ENCODE measurements at places on chromosomes 4 and X.

GRCh38 chrX:38036466-38036865 lies 30.1 kb downstream of the SYTL5 start:
- no peak for DNase-seq

- no peak for DNase-seq
Observed at GRCh38 chr4:7506572-7506971, 71.8 kb upstream of the PSAPL1 start.

GRCh38 chr4:2186133-2186864 lies 55.6 kb downstream of the HAUS3 start:
- peak; percentile 17 for DNase-seq

DNA sequence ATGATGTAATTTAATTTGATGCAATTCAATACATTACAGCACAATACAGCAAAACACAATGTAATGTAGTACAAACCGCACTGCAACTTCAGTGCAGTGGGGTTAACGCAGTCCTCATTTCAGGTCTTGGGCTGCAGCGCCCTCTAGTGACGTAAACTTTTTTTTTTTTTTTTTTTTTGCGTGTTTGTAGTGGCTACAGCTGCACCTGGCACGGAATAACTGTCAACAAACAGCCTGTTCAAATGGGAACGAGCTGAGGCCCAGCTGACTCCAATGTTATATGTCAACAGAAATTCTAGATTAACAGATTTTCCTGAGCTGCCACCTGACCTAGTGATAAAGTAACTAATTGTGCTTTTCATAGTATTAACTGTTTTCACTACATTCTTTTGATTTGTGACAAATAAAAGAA lies 33.5 kb upstream of the RASSF6 start:
- DNase-seq, result peak; percentile 56

- DNase-seq, result peak; percentile 87
Observed at GRCh38 chr4:120850018-120850599, 72.4 kb downstream of the PRDM5 start.

GRCh38 chr4:336099-336892 lies 1.3 kb upstream of the ZNF141 start:
- DNase-seq, result no peak

- peak; percentile 41 for DNase-seq
Observed at GRCh38 chr4:141132072-141132708, 1.1 kb downstream of the RNF150 start.

GRCh38 chr4:81565142-81565870 lies 93.6 kb upstream of the RASGEF1B start:
- DNase-seq, result no peak

DNA sequence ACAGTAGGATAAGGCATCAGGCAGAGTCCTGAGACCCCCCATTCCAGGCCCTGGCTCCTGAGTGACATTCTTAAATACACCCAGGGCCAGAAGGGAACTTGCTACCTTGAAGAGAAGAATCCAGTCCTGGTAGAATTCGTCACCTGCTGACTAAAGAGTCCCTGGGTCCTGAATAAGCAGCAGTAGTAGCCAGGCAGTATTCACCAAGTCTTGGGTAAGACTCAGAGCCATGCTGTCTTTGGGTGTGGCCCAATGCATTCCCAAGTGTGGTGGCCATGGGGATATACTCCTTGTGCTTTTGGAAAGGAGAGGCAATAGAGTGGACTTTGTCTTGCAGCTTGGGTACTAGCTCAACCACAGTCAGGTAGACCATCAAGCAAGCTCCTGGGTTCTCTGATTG lies 359.1 kb downstream of the DMD start:
- no peak for DNase-seq

DNA sequence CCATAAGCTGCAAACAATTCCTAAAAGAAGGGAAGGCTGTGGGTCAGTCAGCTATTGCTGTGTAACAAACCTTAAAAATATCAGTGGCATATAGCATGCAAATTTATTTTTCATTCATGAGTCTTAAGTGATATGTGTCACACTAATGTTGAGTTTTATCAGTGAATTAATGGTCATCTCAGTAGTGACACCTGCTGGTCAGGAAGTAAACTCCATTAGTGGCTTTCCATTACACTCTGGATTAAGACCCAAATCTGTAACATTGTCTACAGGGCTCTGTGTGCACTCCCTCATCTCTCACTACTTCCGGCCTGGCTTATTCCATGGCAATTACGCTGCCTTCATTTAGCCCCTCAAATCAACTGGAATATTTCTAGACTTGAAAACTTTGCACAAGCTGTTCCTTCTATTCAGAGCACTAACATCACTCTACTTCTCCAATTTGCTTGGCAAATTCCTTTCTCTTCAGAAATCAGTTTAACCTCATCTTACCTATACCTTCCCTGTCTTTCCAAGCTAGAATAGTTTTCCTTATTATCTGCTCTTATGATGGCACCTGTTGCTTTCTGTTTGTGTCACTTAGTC lies 217.3 kb upstream of the TAPT1 start:
- peak; percentile 59 for DNase-seq

GRCh38 chr4:56959100-56959499 lies 18.3 kb downstream of the NOA1 start:
- no peak for DNase-seq

DNA sequence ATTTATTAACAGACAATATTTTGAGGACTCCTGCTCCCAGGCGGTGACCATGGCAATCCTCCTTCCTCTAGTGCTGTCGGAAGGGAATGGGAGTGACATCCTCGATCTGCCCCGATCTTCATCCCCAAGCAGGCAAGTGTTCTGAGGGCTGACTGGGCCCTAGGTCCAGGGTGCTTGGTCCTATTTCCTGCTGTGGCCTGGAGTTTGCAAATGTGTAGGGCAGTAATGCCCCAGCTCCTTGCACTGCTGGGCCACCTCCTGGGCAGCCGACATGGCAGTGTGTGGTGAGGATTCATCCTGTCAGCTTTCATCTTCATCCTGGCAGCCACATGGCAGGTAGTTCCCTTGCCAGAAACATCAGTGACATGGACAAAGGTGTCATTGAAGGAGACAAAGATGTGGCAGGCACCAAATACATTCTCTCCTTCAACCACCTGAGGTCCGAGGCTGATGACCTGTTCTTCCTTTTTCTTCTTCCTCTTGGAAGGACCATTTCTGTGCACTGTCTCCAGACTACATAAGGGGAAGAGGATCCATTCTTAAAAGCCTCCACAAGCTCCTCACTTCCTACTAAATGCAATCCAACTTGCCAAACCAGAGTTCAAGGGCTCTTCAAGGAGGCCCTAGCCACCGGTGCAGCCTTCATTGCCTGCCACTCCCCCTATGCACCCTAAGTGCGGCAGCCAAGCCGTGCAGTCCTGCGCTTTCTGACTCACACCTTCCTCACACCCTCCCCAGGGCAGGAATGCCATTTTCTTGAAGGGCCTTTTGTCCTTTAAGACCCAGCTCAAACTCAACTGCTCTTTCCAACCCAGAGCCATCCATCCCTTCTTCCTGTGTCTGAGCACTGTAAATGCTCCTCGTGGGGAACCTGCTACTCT lies 65.7 kb downstream of the TMEM154 start:
- no peak for DNase-seq

- no peak for DNase-seq
Observed at GRCh38 chrX:40278340-40279090, 180.8 kb upstream of the BCOR start.

GRCh38 chr4:127224556-127224955 lies 408.2 kb upstream of the INTU start:
- no peak for DNase-seq

GRCh38 chr4:86927843-86928395 lies 6.9 kb upstream of the AFF1 start:
- DNase-seq, result peak; percentile 97

DNA sequence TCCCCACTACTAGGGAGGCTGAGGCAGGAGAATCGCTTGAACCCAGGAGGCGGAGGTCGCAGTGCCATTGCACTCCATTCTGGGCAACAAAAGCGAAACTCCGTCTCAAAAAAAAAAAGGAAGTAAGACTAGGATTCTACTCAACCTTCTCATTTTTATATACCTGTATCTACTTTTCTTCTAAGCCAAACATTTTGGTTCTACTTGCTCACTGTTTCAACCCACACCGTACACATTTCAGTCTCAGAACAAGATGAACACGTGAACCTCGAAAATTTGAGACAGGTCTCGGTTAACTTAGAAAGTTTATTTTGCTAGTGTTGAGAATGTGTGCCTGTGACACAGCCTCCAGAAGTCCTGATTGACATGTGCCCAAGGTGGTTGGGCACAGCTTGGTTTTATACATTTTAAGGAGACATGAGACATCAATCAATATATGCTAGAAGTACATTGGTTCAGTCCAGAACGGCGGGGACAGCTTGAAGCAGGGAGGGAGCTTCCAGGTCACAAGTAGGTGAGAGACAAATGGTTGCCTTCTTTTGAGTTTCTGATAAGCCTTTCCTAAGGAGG lies 3.7 kb downstream of the ADD1 start:
- DNase-seq, result no peak

DNA sequence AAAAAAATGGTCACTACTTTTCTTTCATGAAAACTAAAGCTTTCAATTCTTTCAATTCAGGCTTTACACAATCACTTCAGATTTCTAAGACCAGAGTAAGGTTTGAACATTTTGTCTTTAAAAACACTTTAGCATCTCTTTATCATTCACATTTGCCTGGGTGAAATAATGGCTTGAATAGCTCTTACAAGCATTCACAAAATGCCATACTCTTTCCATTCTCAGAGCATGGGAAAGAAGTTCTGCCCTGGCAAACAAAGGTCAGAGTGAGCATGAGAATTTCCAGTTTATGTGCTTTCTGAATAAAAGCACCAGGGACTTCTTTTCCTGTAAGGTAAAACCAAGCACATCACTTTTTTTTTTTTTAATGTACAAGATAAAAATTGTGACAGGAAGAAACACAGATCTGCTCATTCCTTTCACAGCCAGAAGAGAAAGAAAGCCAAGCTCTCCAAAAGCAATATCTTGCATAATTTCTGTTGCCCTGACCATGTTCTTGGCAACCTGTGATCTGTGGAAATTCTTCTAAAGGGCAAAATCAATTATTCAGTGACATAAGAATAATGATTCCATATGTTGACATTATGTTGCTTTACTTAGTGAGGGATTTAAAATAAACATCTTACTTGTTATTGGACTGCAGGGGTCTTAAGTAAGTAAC lies 64.8 kb downstream of the CD40LG start:
- DNase-seq, result no peak

GRCh38 chrX:15790769-15791290 lies 546 bp downstream of the ZRSR2 start:
- no peak for DNase-seq

DNA sequence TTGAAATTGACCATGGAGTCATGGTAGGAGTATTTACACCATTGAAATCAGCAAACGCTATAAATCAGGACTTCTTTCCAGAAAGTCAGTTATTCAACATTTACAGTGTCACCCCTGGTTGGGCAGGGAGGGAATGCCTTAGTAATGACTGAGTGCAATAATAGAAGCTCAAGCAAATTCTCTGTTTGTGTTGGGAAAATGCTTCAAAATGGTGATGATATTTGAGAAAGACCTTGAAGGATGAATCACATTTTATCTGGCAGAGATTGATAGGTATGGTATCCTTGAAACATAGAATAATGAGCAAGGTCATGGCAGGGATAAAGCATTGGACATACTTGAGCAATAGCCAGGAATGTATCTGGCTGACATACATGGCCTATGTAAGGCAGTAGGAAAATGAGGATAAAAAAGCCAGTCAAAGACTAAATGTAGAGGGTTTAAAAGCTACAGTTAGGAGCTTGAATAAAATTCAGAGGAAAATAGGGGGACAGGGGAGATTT lies 248.7 kb downstream of the FMR1NB start:
- DNase-seq, result no peak

DNA sequence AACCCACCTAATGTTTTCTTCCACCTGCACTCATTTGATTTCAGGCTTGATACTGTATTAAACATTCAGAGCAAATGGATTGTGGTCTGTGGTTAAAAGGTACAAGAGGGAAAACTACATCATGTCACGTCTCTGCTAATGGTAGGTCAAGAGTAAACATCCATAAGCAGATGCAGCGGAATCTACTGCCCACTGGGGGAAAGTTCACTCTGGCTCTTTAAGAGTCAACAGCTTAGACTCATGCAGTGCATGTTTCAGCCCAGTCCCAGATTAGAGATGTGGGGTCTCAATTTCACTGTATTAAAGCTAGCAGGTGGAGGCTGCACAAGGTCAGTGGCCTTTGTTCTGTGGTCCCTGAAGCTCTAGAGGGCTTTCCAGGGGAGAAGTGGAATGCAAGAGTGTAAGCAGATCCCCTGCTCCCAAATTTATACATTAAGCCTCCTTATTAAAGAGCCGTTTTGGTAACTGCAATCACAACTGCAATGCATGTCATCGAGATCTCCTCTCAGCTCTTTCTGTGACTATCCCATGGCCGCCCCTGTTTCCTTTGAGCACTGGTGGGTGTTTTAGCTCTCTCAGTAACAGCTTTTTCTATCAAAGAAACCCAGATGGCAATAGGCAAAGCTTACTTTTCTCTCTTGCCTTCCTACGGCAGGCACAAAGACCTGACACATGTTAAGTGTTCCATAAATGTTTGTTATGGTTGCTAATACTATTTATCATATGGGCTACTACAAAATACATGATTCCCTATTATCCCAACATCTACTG lies 53.4 kb downstream of the LDB2 start:
- DNase-seq, result no peak

GRCh38 chr4:163967263-163967662 lies 472.8 kb downstream of the TMA16 start:
- DNase-seq, result no peak

DNA sequence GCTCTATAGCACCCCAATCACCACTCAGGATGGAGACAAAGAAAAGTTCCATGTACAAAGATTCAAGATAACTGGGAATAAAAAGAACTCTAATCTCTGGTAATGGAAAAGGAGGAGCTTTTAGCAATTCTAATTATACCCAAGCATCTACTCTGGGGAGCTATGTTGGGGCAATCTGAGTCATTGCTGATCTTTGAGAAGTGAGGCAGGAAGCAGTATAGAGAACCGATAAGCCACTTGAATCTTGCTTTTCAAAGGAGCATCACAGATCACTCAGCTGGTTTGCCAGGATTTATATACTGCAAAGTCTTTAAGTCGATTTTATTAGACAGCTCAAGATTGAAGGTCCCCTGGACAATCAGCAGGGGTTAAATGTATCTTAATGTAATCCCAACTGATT lies 220.0 kb downstream of the ENOX2 start:
- peak; percentile 75 for DNase-seq

Data from EH (cell line).